ENCODE measurements at places on chromosomes 1 and 21. TPM values are rescaled to one million over a fixed set of nuclear protein-coding genes. Genes with fewer than 3 reads are reported as not detected.

DNA sequence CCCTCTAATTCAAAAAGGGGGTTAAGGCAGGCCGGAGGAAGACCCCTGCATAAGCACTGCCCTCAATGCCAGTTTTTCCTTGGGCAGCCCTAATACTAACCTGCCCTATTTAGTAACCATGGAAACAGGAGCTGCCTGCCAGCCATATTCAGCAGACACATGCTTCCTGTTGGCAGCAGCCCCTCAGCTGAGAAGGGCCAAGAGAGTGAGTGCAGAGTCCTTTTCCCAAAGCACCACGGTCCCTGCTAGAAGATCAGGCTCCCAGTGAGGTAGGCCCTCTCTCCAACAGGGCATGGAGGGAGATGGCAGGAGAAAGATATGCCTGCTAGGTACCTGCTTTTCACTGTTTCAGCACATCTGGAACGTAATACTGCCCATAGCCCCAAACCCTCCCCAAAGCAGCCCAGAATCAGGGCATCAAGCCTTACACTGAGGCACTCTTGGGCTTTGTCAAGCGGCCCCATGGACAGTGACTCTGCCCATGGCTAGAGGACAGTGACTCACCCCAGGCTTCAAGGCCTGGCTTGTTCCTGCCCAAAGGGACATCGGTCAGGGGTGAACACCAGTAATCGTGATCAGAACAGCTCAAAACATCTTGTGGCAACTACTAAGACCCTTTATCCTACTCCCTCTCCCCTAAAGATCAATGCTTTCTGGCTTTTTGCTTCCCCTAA is 64.5 kb downstream of the BCAR3 start:
- peak; percentile 84 for DNase-seq

DNA sequence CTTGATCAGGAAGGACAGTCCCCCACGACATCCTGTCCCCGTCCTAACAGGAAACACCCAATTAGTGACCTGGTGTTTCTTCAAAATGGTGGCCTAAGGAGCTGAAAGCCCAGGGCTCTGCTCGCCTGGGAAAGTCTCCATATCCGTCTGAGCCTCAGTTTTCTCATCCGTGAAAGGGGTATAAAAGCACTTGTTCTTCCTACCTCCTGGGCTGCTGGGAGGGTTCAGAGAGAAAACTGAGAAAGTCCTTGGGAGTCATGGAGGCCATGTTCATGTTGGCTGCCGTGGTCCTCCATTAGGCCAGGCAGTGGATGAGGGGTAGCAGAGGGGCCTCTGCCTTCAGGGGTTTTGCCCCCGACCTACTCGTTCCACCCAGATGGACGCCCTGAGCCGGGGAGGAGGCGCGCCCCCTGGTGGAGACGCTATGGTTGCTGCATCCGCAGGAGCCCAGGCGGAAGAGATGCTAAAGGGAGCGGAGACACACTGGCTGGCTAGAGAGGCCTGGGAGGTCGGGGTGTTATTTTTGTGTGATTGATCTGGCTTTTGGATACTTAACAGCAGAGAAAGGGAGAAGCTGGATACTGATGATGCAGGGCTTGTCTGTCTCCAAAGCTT is 113.5 kb downstream of the PRDM2 start:
- DNase-seq: no peak

- no peak for DNase-seq
Measured at GRCh38 chr1:57289781-57290180, 134.1 kb downstream of the DAB1 start.

LCE6A gene
- not detected for total RNA-seq

GRCh38 chr1:227459326-227459841 is 104.0 kb upstream of the ZNF678 start:
- DNase-seq: no peak

DNA sequence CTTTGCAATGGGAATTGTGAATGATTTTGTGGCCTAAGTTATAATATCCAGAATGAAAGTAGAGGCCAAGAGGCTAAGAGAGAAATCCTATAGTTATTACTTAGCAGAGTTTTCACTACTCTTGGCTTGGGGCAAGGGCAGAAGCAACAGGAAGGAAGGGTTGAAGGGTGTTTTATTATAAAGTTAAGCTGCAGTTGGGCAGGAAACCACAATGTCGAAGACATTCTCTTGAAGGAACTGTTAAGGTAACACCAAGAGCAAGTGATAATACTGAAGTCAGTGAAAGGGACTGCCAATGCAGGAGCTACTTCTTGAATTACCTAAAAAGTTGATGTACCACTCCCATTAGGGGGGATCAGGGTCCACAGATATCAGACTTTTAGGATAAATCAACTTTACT is 8.3 kb downstream of the XCL2 start:
- no peak for DNase-seq

GRCh38 chr1:183259924-183260323 is 73.9 kb downstream of the LAMC2 start:
- no peak for DNase-seq

DNA sequence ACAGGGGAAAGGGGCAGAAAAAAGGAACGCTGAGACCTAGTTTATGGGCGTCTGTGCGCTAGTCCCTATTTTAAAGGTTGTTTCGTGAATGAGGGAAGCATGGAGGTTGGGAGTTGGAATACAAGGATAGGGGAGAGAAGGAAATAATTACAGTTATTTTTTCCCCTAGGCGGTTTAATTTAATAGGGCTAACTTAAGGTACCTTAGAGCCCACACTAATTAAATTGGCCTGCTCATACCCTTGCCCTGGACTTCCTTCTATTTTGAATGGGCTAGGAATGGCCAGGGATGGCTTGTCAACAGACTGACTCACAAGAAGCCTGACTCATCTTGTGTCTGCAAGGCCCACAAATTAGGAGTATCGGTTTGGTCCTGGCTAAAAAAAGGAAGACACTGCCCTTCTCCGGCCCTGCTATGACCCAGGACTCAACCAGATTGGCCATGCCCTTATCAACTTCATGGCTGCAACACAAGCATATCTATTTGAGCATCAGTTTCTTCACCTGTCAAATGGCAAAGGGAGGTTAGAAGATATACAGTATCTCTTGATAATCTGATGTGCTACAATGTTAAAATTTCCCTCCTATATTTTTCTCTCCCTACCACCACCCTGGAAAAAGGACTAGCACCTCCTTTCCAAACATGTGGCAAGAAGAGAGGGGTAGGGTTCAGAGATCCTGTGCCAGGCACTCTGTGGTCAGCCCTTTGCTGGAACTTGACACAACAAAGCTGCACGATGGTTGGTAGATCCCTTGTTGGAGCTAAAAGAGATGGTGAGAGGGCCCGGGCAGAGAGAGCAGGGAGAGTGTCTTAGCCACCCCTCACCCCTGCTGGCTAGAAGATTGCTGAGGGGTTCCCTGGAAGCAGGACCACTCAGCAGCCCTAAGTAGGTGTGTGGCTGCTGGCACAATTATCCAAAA is 2.2 kb upstream of the SSBP3 start:
- no peak for DNase-seq

- no peak for DNase-seq
Measured at GRCh38 chr1:19797827-19798226, 1.9 kb downstream of the TMCO4 start.

DNA sequence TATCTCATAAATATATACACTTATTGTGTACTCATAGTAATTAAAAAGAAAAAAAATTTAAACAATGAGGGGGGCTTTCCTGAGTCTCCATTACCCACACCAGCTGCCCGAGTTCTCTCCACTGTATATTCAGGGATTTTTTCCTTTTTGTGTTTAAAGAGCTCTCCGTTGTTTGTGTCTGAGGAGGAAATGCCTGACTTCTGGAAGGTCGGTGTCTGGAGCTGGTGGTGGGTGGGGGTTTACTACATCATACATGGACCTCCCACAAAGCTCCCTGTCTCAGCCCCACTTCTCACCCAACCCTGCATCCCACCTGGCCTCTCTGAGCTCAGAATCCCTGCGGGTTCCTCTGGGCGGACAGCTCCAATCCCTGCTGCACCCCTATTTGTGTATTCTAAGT is 64.1 kb upstream of the ETV3 start:
- no peak for DNase-seq

DNA sequence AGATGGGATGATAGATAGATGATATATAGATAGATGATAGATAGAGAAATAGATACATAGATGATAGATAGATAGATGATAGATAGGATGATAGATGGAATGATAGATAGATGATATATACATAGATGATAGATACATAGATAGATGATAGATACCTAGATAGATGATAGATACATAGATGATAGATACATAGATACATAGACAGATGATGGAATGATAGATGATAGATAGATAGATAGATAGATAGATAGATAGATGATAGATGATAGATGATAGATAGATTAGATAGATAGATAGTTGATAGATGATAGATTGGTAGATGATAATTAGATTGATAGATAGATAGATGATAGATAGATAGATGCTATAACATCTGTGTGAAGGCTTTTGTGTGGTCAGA is 201.7 kb upstream of the RAB4A start:
- DNase-seq: no peak

GRCh38 chr21:37627074-37627473 is 260.5 kb downstream of the DYRK1A start:
- DNase-seq: no peak

GJB5 gene
- not detected for total RNA-seq

GRCh38 chr1:119767486-119767885 is 1.2 kb downstream of the HMGCS2 start:
- DNase-seq: no peak

LCE1C gene
- not detected for total RNA-seq

- no peak for DNase-seq
Measured at GRCh38 chr1:33763406-33763805, 100.5 kb upstream of the HMGB4 start.

Data from aorta (tissue), 5 donors.